ENCODE measurements at places on chromosomes 6 and 20. TPM values are rescaled to one million over a fixed set of nuclear protein-coding genes. Genes with fewer than 3 reads are reported as not detected.

SOX18 gene
- total RNA-seq, result not detected

TFAP2A gene
- not detected for total RNA-seq

SRPK1 gene
- total RNA-seq, result 23.0 TPM

DNA sequence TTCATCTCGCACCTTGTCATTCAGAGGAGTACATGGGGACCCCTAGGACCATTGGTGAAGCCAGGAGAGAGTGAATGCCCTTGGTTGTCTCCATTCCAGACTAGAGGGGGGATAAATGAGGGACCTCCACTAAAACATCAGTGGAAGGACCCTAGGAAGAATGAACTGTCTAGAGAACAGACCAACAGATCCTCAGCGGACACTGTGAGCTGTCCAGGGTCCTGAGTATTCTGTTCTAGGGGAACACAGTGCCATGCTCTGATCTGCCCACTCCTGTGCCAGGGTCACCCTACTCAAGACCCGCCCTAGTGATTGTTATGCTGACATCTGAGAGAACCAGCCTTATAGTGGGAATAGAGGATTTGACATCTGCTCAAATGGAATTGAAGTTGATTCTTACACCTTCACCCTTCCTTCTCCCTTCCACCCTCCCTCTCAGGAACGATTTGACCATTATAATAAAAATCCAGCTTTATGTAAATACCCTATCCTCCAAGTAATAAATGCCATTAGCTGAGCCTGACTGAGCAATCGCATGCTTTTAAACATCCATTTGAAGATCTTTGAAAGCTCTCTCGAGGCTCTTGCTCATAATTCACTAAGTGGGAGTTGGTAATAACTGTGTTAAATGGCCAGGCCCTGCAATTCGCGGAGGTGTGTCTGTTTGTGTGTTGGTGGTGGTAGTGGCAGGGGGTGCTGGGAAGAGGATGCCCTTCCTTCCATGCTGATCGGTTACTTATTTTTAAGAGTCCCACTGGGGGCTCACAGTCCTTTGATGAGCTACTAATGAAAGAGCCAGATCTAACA lies 43.6 kb upstream of the SLC32A1 start:
- DNase-seq, result no peak

DNA sequence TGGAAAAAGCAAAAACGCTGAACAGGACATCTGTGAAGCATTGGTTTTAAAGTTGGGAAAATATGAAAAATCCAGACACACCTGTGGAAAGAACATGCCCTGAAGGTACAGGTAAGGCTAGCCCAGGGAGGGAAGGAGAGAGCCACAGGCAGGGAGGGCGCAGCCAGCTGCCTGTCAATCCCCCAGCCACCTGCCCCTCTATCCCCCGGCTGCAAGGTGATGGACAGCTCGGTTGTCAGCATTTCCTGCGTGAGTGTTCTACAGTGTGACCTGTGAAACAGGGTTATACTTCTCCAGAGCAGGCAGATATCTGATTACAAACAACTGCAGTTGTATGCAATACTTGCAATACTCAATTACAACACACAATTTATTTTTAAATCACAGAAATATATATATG lies 358.1 kb downstream of the SMOC2 start:
- DNase-seq, result no peak

DNA sequence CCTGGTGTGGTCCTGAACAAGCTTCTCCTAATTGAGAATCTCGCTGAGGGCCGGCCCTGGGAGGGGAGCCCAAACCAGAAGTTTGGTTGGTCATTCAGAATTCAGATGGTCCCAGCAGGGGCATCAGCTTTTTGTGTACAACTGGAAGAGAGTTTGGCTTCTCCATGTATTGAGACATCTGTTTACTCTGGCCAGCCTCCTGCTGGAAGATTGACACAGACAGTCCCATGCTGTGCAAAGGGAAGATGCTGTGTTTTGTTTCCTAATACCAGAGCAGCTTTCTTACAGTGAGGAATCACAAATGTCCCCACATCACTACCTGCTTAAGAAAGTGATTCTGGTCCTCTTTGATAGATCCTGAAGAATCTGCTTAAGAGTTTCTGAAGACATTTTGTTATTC lies 97.8 kb downstream of the PLEKHG1 start:
- no peak for DNase-seq

Measured in CD4-positive, alpha-beta T cell (primary cell).